AG04449 (cell line): ENCODE measurements at places on chromosomes 2 and 18.

GRCh38 chr2:58812771-58813344 is 571.7 kb upstream of the FANCL start:
- DNase-seq, result no peak

DNA sequence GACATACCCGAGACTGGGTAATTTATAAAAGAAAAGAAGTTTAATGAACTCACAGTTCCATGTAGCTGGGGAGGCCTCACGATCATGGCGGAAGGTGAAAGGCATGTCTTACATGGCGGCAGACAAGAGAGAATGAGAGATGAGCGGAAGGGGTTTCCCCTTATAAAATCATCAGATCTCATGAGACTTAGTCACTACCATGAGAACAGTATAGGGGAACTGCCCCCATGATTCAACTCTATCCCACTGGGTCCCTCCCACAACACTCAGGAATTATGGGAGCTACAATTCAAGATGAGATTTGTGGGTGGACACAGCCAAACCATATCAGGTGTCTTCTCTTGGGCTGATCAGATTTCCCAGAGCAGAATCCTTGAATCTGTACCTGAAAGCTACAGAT is 617.3 kb upstream of the ID2 start:
- DNase-seq, result no peak

GRCh38 chr2:150607390-150607811 is 119.9 kb upstream of the RND3 start:
- no peak for DNase-seq

- peak; percentile 65 for DNase-seq
Measured at GRCh38 chr2:30225131-30225762, 6.1 kb upstream of the LBH start.

GRCh38 chr2:128714851-128715312 is 396.2 kb upstream of the HS6ST1 start:
- DNase-seq, result no peak
